ENCODE measurements at places on chromosomes 3 and 15.

DNA sequence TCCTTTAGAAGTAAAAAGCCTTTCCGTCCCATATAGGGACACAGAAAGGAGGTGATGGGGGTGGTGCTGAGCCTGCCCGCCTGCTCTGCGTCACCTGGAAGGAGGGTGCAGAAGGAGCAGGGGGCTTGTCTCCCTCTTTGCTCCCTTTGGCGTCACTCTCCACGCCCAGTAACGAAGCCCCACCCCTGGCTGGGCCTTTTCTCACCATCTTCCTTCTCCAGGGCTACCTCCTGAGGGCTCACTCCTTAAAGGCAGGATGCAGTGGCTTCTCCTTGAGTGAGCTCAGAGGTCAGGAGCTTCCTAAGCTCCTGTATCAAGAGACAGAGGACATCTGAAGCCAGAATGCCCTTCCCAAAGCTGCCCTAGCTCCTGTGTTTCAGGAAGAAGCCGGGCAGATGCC lies 31.5 kb downstream of the SLCO3A1 start:
- no peak for DNase-seq

DNA sequence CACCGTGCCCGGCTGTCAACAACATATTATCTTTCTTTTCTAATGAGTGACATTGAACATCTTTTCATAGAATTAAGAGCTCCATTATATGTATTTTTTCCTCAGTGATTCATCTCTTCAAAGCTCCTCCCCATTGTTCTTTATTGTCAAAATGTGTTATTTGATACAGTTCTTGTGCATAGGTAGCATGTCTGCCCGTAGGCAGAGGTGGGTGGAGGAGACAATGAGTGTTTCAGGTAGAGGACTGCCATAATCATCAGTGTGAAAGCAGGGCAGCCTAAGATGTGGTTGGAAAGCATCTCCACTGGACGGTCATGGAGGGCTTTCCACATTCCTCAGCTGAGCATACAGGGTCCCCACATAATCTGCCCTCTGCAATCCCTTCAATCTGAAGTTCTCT lies 452.0 kb upstream of the MCTP2 start:
- no peak for DNase-seq

DNA sequence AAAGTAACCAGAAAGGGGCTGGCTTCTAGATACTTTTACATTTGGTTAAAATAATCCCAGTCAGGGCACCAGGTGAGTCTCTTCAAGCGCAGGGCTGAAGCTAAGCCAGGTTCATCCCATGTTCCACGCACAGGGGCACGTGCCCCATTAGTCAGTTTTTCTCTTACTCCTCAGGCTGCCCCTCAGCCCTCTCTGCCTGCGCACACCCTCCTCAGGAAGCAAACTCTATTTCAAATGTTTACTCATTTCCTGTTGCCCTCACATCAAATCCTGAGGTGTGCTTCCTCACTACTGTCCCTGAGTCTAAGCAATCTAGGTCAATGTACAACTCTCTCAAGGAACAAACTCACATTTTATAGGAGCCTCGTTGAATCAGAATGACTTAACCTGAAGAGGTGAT lies 48.5 kb downstream of the THBS1 start:
- no peak for DNase-seq

DNA sequence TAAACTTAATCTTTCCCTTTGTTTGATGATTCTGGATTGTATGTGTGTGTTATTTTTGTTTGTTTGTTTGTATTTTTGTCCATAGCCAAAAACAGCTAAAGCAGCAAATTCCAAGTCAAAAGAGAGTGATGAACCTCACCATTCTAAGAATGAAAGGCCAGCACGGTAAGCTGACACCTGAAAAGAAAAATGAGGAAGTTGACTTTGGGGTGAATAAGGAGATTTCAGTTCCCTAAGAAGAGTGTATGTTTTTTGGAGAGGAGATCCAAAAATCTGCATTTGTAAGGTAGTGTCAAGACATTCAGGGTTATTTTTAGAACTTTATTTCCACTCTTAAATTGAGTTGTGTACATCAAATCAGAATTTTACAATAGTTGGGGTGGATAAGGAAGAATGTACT lies 52.3 kb upstream of the UTS2B start:
- DNase-seq = no peak

GRCh38 chr3:32414522-32415202 lies 23.0 kb downstream of the CMTM7 start:
- DNase-seq = no peak

- DNase-seq = no peak
Measured at GRCh38 chr15:99439524-99439835, 126.3 kb upstream of the MEF2A start.

- DNase-seq = no peak
Measured at GRCh38 chr3:14318646-14319045, 83.8 kb upstream of the SLC6A6 start.

GRCh38 chr3:31043184-31043819 lies 148.8 kb upstream of the GADL1 start:
- DNase-seq = peak; percentile 12

- no peak for DNase-seq
Measured at GRCh38 chr3:42493798-42494151, 8.7 kb upstream of the VIPR1 start.

DNA sequence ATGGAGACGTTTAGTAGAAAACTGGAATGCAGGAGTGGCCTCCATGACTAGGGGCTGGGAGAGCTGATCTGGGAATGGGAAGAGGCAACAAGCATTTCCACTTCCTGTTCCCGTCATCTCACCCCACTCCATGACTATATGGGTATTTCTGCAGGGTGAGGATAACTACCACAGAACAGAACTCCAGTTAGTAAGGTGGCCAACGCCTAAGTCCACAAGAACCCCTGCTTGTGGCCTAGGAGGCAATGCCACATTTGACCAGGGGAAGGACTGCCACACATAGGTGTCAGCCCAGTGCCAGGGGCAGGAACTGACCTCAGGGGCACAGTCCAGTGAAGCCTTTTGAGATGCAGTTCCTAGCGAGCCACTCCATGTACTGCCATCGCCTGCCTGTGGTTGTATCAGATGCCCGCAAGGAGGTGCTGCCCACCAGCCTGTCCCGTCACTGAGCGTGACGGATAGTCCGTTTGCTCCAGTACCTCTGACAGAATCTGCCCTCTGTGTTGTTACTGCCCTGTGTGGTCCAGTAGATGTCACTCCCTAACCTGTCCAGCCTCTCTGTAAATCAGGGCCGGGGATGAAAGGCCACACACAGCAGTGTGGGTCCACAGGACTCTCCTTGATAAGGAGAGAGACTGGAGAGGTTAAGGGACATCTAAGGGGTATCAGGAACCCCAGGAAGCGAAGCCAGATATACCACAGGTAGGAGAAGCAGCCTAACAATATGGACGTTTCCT lies 3.5 kb upstream of the MTFMT start:
- no peak for DNase-seq

DNA sequence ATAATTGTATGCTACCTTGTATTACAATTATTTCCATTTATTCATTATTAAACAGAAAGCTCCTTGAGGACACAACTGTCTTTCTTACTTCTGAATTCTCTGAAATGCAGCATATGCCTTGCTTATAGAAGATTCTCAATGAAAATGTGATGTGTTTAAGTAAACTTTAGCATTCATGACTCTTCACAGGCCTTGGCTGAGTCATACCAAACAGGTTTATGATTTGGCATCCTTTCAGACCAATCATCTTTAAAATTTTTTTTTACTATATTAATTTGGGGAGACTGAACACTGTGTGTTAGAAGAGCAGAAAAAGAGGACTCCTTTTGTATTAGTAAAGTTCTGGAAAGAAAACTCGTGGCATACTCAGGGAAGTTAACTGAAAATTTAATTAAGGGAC lies 6.4 kb upstream of the GALK2 start:
- DNase-seq = no peak

- DNase-seq = no peak
Measured at GRCh38 chr3:121894301-121894990, at the start of gene SLC15A2. Gene SLC15A2, plus strand, starts transcription at chr3:121894401. Its CDS starts 76 bp downstream, at chr3:121894477.

- no peak for DNase-seq
Measured at GRCh38 chr3:112530573-112530972, 31.2 kb downstream of the ATG3 start.

- peak; percentile 55 for DNase-seq
Measured at GRCh38 chr3:102034639-102035451, 185.5 kb downstream of the NFKBIZ start.

GRCh38 chr3:150410311-150411105 lies 2.4 kb downstream of the TSC22D2 start:
- no peak for DNase-seq

DNA sequence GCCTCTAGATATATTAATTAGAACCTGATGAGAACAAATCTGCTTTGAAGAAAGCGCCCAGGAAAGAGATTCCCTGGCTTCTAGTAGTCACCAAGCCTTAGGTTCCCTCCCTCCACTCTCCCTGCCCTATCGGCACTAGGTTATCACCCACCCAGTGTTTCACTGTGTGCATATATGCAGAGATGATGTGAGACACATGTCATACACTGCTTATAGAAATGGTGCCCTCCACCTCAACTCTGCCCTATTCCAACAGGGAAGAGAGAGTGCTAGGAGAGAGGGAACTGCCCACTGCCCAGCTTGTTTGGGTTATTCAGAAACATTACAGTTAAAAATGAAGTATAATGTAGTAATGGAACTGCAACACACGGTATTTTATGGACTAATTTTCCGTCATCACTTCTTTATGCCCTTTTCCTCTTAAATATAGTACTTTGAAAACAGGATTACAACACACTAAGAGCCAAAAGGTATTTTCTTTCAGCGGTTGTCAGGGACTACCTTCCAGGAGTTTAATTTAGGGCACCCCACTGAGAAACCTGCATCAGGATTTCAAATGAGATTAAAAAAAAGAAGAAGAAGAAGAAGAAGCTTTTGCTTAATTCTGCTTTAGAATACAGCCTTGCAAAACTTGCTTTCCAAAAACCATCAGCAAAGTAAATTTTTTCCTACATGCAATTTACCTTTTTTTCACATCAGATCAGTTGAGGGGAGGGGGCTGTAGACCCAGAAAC lies 55.3 kb downstream of the MEIS2 start:
- DNase-seq = no peak

GRCh38 chr15:39976291-39977274 lies 42.7 kb downstream of the EIF2AK4 start:
- no peak for DNase-seq

- DNase-seq = peak; percentile 92
Measured at GRCh38 chr3:151037746-151038477, 47.6 kb upstream of the MED12L start.

DNA sequence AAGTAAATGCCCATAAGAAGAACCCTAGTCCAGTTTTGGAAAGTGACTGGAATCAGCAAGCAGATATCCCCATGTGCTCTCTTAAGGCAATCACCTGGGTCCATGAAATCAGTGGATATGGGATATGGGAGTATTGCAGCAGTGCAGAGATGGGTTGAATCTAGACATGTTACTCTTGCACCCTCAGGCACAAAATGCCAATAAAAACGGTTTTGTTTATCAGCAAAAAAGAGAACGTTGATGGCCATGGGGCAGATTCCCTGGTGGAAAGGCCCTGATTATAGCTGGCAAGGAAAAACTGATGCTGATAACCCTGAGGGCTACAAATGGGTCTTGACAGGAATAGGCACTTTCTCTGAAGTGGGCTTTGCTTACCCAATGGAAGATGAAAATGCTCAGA lies 380.2 kb upstream of the SEMA6D start:
- DNase-seq = no peak

DNA sequence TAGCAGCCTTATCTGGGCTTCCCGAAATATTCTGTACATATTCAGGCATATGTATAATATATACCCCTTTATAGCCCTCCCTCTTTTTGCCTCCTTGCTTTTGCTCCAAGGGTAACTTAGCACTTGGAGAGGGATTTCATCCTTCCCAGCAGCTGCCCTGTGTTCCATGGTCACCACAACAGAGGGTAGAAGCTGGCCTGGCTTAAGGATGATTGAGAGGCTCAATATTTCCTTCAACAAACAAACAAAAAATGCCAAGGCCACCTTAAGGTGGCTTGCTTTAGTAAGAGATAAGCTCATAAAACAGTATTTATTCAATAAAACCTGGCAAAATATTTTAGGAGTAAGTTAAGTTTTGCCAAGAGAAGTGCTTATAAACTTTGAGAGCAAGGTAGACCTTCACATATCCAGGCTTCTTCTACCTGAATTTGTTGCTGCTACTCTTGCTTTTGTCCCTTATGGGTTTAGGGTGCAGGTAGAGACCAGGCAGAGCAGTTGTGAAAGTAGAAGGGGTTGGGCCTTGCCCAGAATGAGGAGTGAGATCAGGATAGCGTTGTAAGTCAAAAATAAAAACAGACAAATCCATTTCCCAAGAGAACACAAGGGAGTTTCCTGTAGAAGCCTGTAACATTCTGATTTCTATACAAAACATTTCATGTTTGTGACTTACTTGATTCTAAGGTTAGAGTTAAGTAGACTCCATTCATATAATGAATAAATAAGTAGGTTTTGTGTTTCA lies 52.7 kb upstream of the ATOSA start:
- no peak for DNase-seq

DNA sequence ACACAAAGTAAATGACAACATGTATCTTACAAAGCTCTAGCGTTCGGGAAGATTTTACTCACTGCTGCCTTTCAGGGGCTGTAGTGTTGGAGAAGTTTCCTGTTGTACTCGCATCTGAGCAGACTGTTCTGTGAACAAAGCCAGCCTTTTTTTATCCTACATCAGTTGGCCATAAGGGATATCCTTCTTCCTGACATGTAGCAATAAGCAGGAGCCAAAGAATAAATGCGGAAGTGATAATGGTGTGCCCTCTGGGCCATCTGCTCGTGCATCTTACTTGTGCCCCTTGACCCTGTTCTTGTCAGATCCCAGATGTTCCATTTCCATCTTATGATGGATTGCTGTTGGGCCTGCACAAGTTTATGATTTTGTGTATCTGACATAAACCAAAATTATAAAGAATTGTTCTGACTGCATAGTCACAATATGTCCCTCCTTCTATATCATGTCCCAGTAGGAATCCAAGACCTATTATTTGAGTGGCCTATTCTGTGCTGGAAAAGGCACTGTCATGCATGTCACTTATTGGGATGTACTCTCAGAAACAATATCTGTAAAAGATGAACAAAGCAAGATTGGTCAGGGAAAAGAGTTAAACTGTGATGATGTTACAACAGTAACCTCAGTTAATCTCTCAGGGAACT lies 631.3 kb downstream of the NSUN3 start:
- no peak for DNase-seq

DNA sequence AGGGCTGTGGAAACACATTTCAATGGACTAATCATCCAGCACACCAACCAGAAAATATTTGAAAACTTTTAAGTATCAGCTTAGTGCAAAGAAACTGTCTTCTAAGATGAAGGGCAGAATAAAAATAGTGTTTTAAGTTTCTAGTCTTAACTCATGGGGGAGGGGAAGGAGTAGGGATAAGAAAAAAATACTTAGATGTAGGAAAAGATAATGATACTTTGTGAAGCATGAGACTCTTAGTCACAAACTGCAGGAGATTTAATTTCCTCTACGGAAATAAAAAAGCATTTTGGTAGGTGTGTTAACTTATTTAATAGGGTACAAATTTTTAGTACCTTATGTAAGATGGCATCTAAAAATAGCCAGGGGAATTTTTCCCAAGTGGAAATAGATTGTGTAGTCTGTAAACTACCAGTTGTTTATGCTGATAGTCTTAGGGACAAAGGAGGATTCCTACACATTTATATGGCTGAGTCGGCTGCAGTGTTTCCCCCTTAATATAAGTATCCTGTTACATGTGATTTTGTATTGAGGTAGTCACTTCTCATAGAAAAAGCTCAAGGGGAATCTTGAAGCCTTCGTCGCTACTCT lies 78.2 kb upstream of the GBE1 start:
- no peak for DNase-seq

- DNase-seq = no peak
Measured at GRCh38 chr3:172379372-172379771, 68.9 kb downstream of the GHSR start.

- DNase-seq = no peak
Measured at GRCh38 chr3:36923523-36923943, 21.3 kb downstream of the TRANK1 start.

GRCh38 chr3:36926292-36926897 lies 18.5 kb downstream of the TRANK1 start:
- DNase-seq = no peak
